Activated naive CD4-positive, alpha-beta T cell treated with anti-CD3 and anti-CD28 coated beads for 36 hours (primary cell): ENCODE measurements at places on chromosomes 16 and 17. TPM values are rescaled to one million over a fixed set of nuclear protein-coding genes. Genes with fewer than 3 reads are reported as not detected.
A peak's percentile ranks its signal among the peaks of the same experiment; 100 is the strongest.

DNA sequence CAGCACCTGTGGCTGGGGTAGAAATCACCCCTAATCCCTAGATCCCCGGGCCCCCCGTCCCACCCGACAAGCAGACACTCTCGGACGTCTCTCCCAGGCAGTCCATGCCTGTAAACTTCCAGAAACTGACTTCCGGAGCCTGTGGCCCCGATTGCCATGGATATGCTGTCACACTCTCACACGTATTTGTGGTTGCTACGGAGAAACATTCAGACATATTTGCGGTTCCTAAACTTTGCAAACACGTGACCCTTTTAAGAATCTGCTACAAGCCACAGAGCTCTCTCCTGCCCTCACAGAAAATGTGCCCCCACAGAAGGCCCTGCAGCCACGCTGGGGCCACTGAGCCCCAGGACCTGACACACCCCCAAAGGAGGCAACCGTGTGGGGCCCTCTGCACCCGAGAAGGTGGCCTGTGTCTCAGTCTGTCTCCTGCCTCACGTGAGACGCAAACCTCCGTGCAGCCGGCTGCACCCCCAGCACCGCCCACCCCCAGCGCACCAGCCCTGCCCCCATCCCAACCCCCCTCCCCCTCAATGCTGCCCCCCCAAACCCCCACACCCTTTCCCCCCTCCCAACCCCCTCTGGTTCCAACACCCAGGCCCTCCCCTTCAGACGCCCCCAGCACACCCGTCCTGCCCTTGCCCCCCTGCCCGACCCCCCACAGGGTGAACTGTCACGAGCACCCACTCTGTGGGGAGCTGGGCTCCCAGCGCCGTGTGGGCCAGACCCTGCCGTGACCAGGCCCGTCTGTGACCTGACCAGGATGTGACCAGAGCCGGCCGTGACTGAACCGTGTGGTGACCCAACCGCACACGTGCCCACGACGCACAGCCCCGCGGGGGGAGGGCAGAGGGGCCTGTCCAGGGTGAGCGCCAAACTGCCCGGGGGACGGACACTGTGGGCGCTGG is 66.3 kb upstream of the METRNL start:
- no peak for DNase-seq

DNA sequence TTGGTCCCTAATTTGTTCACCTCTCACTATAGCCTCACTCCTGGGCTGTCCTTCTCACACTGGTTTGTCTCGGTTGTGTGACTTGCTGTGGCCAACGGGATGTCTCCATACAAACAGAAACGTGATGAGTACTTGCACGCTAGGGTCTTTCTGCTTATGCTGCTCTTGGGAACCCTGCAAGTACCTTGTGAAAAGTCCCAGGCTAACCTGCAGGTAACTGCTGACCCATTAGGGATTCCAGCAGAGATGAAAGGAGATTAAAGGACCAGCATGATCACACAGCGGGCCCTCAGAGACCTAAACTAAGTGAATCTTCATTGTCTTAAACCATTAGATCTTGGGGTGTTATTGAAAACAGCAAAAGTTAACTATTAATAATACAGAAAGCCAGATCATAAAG is 562.8 kb upstream of the GOT2 start:
- DNase-seq: no peak

GRCh38 chr17:2319051-2319450 is 15.3 kb downstream of the SRR start:
- no peak for DNase-seq

DNA sequence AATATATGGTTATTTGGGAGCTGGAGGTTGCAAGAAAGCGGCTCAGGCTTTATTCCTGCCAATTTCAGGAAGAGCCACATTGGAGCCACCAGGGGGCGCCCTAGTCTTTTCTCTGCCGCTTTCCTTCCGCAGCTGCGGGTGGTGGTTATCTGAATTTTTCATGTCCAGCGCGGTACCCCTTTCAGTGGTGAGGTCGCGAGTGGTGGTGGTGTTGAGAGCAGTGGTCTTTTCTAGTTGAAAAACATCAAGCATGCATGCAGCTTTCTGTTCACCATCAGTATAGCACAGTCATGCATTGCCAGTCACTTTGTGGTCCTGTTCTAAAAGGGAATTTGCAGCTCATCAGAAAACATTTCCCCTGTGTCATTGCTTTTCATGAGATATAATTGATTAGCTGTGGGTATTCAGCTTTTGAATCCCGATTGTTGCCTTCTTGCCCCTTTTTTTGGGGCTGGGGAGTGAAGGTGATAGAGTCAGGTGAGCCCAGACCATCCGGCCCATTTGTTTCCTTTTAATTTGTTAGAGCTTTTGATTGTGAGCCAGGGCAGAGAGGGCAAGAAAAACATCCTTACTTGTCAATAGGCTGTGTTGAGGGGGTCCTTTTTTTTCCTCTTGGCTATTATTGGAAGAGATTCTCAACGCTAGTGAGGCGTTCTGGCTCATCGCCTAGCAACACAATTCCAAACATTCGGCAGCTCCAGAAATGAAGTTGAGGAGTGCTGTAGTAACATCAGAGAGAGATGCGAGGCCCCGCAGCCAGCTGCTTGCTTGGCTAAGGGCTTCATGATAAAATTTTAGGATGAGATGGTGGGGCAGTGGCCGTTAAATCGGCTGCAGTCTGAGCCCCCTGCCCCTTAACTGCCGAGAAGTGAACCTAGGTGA is 119.0 kb downstream of the SNX29 start:
- DNase-seq: peak; percentile 74

DNA sequence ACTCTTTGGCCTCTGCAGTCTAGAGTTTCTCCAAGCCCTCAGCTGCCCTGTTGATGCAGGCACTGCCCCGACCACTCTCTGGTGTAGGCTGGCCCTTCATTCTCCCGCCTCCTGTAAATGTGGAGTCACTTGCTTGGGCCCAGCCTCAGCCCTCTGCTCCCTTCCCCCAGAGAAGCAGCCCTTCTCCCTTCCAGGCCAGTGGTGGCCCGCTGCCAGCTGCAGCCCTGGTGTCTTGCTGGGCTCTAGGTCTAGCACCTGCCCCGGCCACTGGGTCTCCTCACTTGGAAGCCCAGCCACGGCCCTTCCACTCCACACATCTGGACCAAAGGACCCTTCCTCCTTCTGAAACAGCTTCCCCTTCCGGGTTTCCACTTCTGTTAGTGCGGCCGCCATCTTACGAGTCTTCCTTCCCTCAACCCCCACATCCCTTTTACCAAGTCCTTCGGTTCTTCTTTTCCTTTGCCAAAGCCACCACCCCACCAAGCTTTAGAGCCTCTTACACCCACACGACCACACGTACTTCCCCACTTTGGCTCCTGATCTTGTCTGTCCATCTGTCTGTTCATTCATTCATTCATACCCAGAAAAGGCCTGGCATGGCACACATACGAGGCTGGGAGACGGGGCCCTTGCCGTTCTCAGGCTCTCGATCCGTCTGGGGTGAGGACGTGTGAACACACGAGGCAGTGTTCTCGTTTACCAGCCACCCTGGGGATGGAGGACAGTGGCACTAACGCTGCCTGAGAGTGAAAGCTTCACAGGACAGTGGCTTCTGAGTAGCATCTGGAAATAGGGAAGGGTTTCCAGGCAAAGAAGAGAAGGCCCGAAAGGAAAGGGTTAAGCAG is 68.0 kb downstream of the ABR start:
- DNase-seq: no peak

HS3ST3B1 gene
- total RNA-seq: 26.0 TPM

KRTAP9-4 gene
- total RNA-seq: not detected
